ENCODE measurements at places on chromosomes 1 and 21.

- DNase-seq: no peak
These were observed 129.0 kb downstream of the LYPLAL1 start for GRCh38 chr1:219302697-219303096.

DNA sequence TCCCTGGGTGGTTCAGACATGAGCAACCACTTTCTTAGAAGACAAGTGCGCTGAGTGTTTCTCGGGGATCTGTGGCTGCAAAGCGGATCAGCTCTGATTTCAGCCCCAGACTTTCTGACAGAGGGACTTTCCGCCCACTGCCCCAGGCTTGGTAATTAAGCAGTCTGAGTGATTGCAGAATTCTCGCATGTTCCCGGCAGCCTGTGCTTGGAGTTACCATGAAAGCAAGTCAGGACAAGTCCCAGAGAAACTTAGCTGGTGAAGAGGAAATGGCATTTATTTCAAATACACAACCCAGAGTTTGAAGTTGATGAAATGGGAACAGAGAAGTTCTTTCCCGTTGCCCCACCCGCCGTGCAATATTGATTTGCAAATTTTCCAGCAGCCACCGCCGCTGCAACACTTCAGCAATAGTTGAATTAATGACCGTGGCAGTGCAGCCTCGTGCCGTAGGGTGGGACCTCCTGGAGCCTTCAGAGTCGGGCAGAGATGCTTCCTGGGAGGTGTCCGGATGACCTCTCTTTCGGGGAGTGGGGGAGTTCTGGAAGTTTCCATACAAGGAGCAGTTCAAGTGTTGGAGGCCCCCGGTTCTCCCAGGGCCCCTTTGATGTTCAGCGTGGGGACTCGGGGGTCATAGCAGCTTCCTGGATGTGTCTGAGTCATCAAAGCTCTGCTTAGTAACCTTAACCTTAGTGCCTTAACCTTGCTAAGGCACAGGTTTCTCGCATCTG, 134.7 kb downstream of the KAZN start:
- no peak for DNase-seq

DNA sequence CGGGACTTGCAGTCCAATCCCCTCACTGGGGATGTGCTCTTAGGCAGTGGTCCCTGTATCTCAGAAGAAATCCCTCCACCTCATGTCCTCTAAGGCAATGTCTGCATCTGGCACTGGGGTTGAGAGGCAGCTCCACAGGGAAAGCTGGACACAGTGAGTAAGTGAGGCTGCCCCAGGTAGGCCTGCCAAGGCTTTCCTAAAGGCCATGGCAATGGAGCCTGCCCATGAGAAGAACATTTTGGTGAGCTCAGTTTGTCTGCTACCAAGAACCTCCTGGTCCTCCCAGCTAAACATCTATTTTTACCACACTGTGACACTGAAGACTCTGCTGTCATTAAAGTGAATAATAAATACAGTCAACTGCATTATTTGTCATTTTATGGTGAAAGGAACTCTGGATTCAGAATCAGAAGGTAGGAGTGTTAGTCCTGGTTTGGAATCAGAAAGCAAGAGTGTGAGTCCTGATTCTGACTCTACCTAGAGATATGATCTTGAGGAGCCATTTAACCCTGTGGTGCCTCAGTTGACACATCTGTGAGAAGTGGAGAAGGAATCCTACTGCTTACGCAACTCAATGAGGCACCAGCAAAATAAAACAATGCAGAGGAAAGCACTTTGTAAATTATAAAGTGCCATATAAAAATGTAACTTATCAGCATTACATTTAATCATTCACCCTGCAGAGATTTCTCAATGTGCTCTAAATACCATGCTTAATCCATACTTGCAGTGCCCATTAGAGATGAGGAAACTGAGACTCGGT, 41.0 kb downstream of the TBX15 start:
- no peak for DNase-seq

- no peak for DNase-seq
These were observed 5.2 kb downstream of the EEIG2 start for GRCh38 chr1:108565081-108565480.

DNA sequence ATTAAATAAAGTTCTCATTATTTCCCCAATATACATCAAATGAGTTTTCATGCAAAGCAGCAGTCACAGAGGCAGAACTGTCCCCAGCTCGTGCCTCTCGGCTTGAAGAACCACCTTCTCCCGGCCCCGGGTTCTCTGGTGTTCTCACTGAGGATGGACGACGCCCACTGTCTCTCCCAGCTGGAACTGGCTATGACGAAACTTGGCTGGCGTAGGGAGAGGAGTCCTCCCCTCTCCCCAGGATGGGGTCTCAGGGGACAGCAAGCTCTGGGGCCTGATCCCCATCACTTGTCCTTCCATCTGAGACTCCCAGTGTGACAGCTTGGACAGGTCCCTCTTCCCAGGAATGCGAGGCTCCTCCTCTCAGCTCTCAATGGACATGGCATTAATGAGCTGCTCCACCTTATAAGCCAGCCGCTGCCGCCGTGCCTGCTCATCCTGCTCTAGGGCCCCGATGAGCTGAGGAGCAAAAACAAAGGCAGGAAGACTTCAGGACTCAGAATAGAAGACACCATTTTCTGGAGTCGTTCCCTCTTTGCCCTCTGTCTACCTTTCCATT, 116.0 kb upstream of the CD34 start:
- DNase-seq: no peak

DNA sequence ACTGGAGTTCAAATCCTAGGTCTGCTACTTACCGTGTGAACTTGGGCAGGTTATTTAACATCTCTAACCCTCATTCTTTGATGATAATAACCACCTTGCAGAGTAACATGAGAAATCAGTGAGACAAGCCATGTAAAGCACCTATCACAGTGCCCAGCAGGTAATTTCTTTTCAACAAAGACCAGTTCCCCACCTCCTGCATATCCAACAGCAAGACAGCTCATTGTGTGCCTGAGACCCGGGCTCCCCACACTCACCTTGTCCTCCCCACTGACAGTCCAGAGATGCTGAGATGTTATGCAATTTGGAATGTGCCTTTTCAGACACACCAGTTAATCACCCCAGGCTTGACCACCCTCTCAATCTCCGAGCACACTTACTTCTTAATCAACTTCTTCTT, 367.6 kb upstream of the DAB1 start:
- no peak for DNase-seq

- DNase-seq: no peak
These were observed 7.2 kb upstream of the OLFML2B start for GRCh38 chr1:162030759-162031280.

DNA sequence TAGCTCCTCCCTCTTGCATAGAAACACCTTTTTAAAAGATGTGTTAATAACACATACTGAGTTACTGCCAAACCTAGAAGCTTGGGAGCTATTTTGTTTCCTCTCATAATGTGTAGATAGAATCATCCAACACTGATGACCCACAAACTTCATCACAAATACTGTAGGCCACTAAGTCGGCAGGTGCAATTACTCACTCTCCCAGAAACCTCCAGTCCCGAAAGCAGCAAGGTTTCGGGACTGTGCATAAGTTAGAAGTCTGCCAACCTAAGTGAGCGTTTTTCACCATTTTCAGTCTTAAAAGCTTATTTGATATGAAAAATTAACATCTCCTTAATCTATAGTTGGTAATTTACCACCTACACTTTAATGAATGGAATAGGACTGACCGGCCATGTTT, 32.0 kb downstream of the C1orf198 start:
- DNase-seq: no peak

Data from G401 (cell line).